Omental fat pad (tissue), 4 donors: ENCODE measurements at places on chromosomes 1 and 21.

GRCh38 chr21:17119466-17120297 is 393.2 kb upstream of the CXADR start:
- DNase-seq = no peak

GRCh38 chr1:33137800-33138199 is 44.0 kb downstream of the TRIM62 start:
- DNase-seq = no peak

- no peak for DNase-seq
Measured at GRCh38 chr1:219973213-219973612, 44.9 kb upstream of the SLC30A10 start.

DNA sequence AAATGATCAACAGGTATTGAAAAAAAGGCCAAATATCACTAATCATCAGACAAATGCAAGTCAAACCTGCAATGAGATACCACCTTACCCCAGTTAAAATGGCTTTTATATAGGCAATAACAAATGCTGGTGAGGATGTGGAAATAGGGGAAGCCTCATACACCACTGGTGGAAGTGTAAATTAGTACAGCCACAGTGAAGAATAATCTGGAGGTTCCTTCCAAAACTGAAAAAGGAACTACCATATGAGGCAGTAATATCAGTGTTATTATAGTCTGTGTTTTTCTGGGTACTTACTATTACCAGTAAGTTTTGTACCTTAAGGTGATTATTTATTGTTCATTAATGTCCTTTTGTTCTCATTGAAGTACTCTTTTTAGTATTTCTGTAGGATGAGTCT is 201.3 kb downstream of the MRPL39 start:
- no peak for DNase-seq

DNA sequence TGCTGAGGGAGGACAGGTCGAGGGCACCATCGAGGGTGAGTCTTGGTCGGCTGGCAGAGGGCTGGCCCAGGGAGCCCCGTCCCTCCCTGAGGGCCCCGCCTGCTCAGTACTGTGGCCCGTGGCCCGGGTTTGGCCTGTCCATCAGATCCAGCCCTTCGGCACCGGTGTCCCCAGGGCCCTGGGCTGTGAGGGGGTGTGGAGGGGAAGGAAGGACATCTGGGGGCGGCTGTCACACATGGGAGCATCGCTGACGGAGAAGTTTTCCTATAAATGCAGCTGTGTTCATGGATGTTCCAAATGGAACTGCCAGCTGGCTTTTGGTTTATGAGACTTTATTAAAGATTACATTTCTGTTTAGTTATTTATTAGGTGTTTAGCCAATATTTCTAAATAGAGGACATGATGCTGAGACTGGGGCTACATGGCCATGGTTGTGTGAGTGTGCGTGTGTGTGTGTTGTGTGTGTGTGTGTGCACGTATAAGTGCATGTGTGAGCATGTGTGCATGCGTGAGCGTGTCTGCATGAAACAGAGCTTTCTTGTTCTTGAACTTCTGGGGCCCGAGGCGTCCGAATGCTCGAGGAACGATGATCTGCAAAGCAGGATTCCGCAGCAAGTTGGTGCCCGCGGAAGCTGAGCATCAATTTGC is 54.3 kb downstream of the SLX9 start:
- DNase-seq = no peak

DNA sequence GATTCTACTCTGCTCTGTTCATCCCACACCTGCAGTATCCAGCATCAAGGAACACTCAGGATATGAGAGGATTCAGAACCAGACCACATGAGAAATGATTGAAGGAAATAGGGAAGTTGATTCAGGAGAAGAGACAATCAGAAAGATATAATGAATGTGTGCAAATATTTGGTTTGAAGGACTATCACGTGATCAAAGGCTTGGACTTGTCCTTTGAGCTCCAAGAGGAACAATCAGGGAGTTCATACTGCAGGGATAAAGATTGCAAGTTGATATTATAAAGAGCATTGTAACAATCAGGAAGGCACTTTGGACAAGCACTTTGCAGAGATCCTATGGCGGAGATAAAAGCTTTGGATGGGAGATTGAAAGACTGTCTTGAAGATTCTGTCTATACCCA is 13.9 kb upstream of the PIGM start:
- no peak for DNase-seq

DNA sequence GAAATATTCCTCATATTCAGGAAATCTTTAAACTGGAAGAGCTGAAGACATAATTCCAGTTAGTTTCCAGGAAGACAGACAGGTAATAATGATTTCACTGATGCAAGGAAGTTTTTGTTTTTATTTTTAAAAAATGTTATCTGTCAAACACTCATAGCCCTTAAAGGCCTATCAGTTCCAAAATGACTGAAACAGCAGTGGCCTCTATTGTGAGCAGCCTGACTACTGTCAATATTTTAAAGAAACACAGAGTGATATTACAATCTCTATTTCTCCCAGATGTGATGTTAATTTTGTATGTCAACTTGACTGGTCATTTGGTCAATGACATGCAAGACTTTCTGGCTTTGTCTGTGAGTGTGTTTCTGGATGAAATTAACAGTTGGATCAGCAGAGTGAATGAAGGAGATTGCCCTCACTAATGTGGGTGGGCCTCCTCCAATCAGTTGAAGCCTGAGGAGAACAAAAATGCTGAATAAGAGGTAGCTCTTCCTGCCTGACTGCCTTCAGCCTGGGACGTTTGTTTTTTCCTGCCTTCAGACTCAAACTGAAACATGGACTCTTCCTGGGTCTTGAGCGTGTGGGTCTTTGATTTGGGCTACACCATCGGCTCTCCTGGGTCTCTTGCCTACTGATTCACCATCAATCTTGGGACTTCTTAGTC is 31.3 kb upstream of the SLC30A10 start:
- DNase-seq = no peak

GRCh38 chr21:46084709-46085108 is 13.2 kb upstream of the COL6A2 start:
- no peak for DNase-seq

- no peak for DNase-seq
Measured at GRCh38 chr21:23887725-23888306, 1719.5 kb downstream of the MRPL39 start.

DNA sequence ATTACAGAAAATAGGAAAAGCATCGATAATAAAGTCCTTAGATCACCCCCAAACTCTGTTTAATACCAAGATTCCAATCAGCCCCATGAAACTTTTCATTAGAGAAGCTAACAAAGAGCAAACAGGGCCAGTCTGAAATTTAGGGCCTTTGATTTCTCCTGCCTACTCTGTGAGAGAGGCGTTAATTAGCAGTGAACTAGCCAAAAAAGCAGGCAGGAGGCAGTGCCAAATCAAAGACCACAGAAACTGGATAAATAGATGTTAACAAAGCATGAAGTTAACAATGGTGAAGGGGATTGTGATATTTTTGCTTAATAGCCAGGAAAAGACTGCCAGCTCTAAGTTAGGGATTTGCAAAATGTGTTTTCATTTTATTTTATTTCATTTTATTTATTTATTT is 11.2 kb downstream of the TAF5L start:
- DNase-seq = no peak

GRCh38 chr21:29195981-29196669 is 65.7 kb downstream of the MAP3K7CL start:
- DNase-seq = peak; percentile 58

DNA sequence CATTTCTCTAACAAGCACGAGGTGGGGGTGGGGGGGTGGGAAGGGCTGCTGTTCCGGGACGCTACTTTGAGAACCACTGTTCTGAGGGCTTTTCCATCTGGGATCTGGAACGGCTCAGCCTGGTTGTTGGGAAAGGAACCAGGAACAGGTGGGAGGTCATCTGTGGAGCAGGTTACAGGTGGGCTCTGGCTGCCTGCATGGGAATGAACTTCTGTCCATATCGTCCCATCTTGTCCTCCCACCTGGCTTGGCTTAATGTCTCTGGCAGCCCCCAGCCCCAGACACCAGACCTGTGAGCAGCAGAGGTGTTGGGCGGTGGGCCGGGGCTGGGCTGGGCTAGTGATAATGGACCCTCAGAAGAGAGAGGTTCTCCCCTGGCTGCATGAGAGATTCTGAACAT is 69.4 kb upstream of the TARDBP start:
- no peak for DNase-seq

GRCh38 chr21:42309753-42310213 is 5.4 kb downstream of the TFF3 start:
- DNase-seq = peak; percentile 62

DNA sequence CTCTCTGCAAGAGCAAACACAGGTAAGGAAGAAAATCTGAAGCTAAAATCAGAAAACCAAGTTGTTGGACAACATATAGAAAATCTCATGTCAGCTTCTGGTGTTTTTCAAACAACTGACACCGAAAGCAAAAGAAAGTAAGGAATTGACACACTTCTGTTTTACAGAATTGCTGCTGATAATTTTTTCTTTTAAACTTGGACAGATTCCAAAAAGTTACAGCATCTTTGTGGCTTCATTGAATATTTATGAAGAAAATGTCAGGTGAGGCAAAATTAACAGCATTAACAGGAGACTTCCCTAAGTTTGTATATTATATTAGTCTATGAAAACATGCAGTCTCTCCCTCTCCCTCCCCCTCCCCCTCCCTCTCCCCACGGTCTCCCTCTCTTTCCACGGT is 14.9 kb upstream of the CTSS start:
- DNase-seq = no peak

- no peak for DNase-seq
Measured at GRCh38 chr21:40615505-40616376, 231.2 kb downstream of the DSCAM start.

DNA sequence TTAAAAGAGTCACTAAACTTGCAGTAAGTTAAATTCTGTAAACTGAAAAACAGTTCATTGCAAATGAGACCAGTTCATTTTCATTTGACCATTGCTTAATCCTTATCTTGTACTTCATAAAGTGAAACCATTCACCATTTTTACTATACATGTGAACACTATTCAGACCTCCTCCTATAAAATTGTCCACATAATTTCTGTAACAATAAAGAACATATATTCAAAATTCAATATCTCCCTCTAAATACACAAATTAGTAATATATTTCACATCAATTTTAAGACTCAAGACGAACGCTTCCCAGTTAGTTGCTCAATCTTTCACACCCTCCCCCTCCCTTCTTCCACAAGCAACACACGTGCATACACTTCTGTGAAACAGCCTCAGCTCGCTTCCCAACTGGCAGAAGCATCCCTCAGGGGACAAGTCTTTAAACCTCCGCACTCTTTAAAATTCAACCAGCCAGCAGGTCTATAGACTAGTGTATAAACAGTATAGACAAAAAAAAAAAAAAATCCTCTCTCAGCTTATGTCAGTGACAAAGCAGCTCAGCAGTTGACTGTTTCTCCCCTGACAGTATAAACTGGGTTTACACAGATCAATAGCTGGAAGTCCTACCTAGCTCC is 99.6 kb downstream of the DENND1B start:
- DNase-seq = no peak

DNA sequence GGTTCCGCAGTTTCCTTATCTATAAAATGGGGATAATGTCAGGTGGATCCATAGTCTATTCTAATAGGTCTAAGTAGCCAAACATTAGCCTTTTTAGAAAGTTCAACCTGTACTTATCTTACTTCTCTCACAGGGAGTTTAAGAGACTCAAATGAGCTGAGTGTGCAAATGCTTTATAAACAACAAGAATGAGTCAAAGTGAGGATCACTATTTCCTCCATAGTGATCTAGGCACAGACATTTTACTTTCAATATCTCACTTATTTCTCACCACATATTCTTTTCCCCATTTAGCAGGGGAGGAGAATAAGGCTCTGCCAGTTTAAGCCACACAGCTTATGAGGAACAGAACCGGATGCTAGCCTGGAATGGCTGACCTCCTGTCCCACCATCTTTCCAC is 92.1 kb upstream of the LMO4 start:
- no peak for DNase-seq

GRCh38 chr1:97120806-97121205 is 399.2 kb downstream of the PTBP2 start:
- no peak for DNase-seq

- no peak for DNase-seq
Measured at GRCh38 chr1:117181630-117182041, 29.1 kb downstream of the VTCN1 start.

DNA sequence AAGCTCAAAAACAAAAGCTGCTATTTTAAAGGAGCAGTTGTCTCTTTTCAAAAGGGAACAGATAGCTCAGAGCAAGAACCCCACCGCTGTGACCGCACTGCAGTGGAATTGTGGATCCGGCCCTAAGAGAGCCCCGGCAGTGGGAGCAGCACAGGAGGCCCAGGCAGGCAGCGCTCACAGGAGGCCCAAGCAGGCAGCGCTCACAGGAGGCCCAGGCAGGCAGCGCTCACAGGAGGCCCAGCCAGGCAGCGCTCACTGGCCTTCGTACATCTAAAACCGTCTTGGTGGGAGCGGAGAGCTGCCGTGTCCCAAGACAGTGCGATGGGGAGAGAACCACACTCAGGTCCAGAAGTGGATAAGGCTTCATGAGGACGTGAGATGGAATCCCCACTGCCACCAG is 4.0 kb downstream of the TFF3 start:
- DNase-seq = no peak

DNA sequence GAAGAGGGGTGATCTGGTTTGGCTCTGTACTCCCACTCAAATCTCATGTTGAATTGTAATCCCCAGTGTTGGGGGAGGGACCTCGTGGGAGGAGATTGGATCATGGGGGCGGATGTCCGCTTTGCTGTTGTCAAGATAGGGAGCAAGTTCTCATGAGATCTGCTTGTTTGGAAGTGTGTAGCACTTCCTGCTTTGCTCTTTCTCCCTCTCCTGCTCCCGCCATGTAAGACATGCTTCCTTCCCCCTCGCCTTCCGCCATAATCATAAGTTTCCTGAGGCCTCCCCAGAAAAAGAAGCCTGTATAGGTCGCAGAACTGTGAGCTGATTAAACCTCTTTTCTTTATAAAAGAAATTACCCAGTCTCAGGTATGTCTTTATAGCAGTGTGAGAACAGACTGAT is 27.9 kb downstream of the MYOM3 start:
- no peak for DNase-seq

GRCh38 chr1:8540971-8541370 is 223.1 kb downstream of the SLC45A1 start:
- no peak for DNase-seq

- DNase-seq = no peak
Measured at GRCh38 chr21:36210779-36211659, 54.4 kb downstream of the DOP1B start.

GRCh38 chr1:165992533-165992932 is 165.1 kb downstream of the UCK2 start:
- DNase-seq = no peak

GRCh38 chr1:156667610-156667967 is 9.6 kb downstream of the NES start:
- no peak for DNase-seq

- DNase-seq = no peak
Measured at GRCh38 chr1:222251847-222252246, 296.1 kb downstream of the HHIPL2 start.

GRCh38 chr21:44260791-44261631 is 686 bp downstream of the DNMT3L start:
- DNase-seq = no peak

DNA sequence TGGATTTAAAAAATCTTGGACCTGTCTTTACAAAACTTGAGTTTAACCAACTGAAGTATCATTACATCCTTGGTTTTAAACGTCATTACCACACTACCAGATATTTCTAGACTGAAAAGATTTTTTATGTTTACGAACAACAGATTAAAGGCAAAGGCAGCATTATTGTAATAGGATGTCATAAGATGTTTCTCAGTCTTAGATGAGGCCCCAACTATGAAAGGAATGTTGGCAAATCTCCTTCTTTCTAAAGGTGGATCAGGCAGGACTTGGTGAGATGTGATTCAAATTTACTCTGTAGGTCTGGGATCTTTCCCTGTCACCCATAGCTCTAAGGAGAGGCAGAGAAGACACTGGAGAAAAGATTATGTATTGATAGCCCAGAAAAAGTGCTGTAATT is 417.9 kb downstream of the PTBP2 start:
- no peak for DNase-seq

GRCh38 chr1:88983791-88984559 is 8.5 kb downstream of the KYAT3 start:
- no peak for DNase-seq
